ENCODE measurements at places on chromosomes 7 and 10. TPM values are rescaled to one million over a fixed set of nuclear protein-coding genes. Genes with fewer than 3 reads are reported as not detected.

Gene ABCA13
- total RNA-seq = not detected

Gene ACSM6
- not detected for total RNA-seq

Gene ZNF365
- not detected for total RNA-seq

Gene SUGCT
- total RNA-seq = 4.4 TPM

Gene IDI2
- total RNA-seq = 0.30 TPM

Gene COL13A1
- 1.0 TPM for total RNA-seq

Gene CCDC172
- total RNA-seq = not detected

- no peak for DNase-seq
Observed at GRCh38 chr7:5615190-5616070, 166.0 kb downstream of the RNF216 start.

DNA sequence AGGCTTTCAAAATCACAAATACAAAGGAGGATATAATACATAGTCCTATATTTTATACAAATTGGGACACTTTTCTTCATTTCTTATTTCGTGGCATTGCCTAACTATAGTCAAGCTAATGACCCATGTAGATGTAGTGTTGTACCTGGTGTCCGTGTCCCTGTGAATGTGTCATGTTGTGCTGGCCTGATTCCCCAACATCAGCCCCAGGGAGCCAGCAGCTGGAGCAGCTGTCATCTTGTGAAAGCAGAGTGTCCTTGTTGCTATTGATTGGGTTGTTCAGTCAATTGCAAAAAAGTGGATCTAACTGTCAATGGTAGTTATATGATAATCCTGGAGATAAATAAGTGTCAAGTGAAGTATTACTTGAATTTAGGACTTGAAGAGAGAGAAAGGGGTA, 86.3 kb downstream of the KAT6B start:
- no peak for DNase-seq
